ENCODE measurements at places on chromosomes 6 and 20. TPM values are rescaled to one million over a fixed set of nuclear protein-coding genes. Genes with fewer than 3 reads are reported as not detected.

Gene CCDC167
- total RNA-seq, result 16.2 TPM

Gene LY6G5B
- 2.9 TPM for total RNA-seq

Gene SLC35F1
- not detected for total RNA-seq

Gene TASP1
- total RNA-seq, result 9.1 TPM

Gene PERP
- total RNA-seq, result 13.4 TPM

Gene PTCRA
- total RNA-seq, result not detected

Gene PLEKHG1
- total RNA-seq, result 0.30 TPM

Gene CGA
- not detected for total RNA-seq

Gene DST
- total RNA-seq, result 289 TPM

Gene EDN1
- 2.8 TPM for total RNA-seq

Gene ZNF311
- total RNA-seq, result 1.5 TPM

Gene ADA
- total RNA-seq, result 6.0 TPM

Gene SLC22A1
- 1.4 TPM for total RNA-seq

Gene SLC17A1
- not detected for total RNA-seq

Gene C6orf118
- not detected for total RNA-seq

Gene SYS1
- 18.5 TPM for total RNA-seq

Gene HFE
- 24.6 TPM for total RNA-seq

Gene SULF2
- total RNA-seq, result 34.4 TPM

Gene ZBTB24
- 11.6 TPM for total RNA-seq

Gene HLA-DOA
- not detected for total RNA-seq

Gene FNDC11
- total RNA-seq, result 0.89 TPM

Measured in smooth muscle cell of the umbilical artery (primary cell).